Cortex of kidney (tissue), 1 donor: ENCODE measurements at places on chromosomes 5 and 9.

GRCh38 chr9:93480728-93481324 lies 27.4 kb upstream of the FAM120AOS start:
- no peak for DNase-seq

DNA sequence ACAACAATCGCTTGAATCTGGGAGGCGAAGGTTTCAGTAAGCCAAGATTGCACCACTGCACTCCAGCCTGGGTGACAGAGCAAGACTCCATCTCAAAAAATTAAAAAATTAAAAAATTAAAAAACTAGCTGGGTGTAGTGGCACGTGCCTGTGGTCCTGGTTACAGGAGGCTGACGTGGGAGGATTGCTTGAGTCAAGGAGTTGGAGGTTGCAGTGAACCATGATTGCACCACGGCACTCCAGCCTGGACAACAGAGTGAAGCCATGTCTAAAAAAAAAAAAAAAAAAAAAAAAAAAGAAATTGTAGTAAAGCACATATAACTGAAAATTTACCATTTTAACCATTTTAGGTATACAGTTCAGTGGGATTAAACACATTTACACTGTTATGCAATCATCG lies 13.1 kb upstream of the CCIN start:
- no peak for DNase-seq

DNA sequence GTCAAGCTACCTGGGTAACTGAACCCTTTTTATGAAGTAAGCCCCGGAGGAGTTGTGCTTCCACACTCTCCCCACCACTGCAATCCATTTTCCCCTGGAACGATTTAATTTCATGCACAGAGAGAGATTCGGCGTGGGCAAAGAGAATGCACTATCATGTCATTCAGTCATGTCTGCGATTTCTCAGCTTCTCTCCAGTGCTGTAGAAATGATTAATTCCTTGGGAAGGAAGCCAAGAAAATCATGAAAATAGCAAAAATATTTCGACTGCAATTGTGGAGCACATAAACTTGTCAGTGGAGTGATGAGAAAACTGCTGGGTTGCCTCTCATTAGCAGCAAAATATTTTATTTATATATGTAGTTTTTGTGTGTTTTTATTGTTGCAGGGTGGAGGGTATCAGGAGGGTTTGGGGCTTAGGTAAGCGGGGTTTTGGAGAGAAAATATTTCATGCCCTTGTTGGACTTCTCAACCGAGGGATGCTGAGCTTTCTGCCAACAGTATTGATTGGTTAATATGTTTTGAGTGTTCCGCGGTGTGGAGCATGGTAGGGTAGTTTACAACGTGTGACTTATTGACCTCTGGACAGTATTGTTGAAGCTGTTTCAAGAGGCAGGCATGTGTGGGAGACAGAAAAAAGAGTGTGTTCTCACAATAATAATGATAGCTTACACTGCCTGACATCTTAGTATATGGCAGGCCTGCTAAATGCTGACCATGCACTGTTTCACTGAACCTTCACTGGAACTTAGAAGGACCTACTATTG lies 69.3 kb downstream of the SGCD start:
- no peak for DNase-seq

DNA sequence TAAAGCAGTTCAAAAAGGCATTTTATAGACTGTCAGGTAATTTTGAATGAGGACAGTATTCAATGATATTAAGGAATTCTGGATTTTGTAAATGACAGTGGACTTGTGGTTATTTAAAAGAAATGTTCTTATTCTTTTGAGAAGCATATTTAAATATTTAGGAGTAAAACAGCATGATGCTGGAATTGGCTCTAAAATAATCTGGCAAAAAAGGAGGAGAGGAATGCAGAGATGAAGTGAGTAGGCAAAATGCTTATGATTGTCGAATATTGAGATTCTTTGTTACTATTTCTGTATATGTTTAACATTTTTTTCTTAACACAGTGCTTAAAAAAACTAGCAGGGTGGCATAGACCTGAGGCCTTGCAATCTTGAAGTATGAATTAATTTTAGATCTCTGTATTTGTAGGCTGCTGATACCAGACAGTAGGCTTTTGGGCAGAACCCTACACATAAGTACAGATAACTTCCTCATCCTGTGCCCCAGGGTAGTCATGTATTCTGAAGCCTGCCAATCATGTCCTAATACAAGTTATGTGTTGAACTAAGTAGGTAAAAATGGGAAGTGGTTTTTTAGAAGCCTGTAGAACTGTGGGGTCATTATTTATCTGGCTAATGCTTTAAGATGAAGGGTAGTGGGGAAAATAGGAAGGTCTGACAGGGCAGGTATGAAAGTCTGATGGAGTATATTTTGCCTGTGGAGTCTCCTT lies 9.4 kb downstream of the CD180 start:
- no peak for DNase-seq

GRCh38 chr9:37104183-37104889 lies 16.0 kb upstream of the ZCCHC7 start:
- no peak for DNase-seq

GRCh38 chr9:132627106-132627505 lies 42.7 kb downstream of the DDX31 start:
- no peak for DNase-seq

- no peak for DNase-seq
Measured at GRCh38 chr5:83011985-83012384, 65.2 kb downstream of the TMEM167A start.

DNA sequence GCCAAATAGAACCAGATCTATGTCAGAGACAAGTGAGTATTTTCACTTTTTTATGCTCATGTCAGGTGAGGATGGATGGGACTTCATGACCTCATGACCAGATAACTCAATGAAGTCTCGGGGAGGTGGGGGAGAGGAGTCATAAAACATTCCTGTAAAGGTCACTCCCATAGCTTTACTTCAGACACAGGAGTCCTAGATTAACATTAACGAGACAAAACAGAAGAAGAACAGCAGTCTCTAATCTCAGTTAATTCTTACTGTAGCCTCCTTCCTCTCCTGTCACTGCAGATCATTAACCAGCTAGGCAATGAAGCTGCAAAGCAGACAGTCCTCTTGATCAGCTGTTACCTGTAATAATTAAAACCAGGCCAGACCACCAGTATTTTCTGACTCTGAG lies 11.2 kb downstream of the CRHBP start:
- no peak for DNase-seq

- DNase-seq, result no peak
Measured at GRCh38 chr5:66002415-66002814, 76.0 kb downstream of the ERBIN start.

DNA sequence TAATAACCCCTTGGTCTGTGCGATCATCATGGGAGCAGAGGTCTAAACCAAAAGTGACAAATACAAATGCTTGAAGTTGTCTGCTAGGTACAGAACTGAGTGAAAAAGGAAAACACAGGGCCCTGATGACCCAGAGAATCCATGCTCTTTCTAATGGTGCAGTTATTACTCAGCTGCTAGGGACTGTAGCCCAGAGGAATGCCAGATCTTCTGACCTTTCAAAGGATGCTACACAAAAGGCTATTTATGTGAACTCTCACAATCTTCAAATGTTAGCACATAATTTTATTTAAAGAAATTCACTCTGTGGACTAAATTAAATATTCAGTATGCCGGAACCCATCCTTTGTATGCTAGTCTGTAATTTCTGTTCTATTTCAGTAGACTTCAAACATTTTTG lies 79.9 kb downstream of the PRR16 start:
- no peak for DNase-seq

- DNase-seq, result no peak
Measured at GRCh38 chr9:28921857-28922500, 1348.7 kb upstream of the C9orf72 start.

DNA sequence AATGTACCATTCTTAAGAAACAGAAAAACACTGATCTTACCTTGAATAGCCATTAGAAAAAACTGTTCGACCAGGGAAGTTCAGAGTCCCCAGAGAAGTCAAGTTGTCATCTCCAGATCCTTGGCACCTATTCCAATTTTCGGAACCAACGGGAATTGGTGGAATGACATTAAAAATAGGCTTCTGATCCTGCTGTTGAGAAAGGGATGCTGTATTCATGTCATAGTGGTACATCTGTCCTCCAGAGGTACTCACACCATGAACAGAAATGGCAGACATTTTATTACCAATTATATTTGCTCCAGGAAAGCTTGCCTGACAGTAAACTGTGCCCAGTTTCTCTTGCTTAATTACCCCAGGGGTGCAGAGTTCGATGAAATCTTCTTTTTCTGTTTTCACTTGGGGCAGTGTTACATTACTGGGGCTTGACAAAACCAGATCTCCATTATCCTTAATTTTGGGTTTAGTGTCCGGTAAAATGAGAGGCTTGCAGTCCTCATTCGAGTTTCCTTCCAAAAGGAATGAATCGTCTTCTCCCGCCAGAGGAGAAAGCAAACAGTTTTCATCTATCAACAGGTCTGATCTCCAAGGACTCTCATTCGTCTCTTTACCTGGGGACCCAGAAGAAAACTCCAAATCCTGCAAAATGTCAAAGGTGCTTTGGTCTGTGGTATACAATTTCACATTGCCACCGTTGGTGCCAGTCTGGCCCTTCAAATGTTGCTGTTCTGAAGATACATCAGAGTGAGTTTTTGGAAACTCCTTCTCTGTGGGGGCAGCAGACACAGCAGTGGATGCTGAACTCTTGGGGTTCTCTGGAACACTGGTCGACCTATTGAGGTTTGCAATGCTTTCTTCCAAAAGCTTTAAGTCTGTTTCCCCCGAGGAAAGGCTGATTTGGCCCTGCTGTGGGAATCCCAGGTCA lies 3.6 kb downstream of the NR3C1 start:
- no peak for DNase-seq

DNA sequence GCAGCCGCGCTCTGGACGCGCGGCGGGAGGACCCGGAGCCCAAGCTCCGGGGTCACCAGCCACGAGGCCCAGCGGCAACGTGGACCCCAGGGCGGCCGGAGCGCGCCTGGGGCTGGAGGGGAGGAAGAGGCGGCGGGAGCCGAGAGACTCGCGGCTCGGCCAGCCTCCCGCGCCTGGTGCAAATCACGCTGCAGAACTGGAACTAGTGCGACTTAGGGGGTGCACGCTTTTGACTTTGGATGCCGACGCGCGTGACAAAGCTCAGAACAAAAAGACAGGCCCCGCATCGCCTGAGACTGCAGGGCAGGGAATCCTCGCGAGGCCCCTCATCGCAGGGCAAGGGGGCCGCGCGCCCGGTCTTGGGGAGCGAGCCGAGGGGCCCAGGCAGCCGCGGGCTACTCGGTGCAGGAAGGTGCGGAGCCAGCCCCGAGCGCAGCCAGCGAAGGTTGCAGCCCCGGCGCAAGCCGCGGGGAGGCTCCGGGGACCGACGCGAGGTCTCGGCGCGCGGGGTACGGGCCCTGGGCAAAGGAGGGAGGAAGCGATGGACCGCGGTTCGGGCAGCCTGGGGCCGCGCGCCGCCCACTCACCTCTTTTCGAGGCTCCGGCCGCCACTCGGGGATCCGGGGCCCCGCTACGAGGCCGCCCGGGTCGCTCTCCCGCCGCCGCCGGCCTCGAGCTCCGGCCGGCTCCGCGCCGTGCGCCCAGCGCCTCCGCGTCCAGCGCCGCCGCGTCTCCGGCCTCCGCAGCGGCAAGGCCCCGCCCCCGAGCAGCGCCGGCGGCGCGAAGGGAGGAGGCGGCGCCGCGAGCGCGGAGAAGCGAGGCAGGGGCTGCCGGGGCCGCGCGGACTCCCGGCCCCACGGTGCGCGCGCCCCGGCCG lies at the start of gene GOLM1:
Gene GOLM1 (minus strand): TSS at position 735 of the 877 bp plus-strand sequence. CDS start 20,238 bp downstream, outside the sequence.
- no peak for DNase-seq

- no peak for DNase-seq
Measured at GRCh38 chr5:102090770-102091169, 205.3 kb downstream of the SLCO4C1 start.

- DNase-seq, result no peak
Measured at GRCh38 chr9:129177443-129177790, 644 bp downstream of the IER5L start.

DNA sequence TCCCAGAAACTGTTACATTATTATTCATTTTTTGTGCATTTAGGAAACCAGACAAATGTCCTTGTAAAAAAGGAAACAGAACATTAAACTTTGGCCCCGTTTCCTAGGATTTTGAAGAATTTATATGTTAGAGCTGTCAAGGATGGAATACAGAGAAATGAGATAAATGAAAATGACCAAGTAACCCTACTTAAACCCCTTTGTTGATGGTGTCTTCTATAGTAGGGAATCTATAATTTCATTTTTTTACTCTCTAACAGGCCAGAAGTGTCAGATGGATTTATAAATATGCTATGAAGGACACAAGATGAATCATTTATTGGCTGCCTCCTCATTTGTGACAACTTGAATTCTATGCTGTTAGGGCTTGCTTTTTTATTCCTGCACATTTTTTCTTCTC lies 1047.1 kb downstream of the PTPRD start:
- no peak for DNase-seq
